ENCODE measurements at places on chromosomes 16 and 17.
A peak's percentile ranks its signal among the peaks of the same experiment; 100 is the strongest.

GRCh38 chr17:7204336-7204735 lies 15.3 kb downstream of the DLG4 start:
- no peak for DNase-seq

DNA sequence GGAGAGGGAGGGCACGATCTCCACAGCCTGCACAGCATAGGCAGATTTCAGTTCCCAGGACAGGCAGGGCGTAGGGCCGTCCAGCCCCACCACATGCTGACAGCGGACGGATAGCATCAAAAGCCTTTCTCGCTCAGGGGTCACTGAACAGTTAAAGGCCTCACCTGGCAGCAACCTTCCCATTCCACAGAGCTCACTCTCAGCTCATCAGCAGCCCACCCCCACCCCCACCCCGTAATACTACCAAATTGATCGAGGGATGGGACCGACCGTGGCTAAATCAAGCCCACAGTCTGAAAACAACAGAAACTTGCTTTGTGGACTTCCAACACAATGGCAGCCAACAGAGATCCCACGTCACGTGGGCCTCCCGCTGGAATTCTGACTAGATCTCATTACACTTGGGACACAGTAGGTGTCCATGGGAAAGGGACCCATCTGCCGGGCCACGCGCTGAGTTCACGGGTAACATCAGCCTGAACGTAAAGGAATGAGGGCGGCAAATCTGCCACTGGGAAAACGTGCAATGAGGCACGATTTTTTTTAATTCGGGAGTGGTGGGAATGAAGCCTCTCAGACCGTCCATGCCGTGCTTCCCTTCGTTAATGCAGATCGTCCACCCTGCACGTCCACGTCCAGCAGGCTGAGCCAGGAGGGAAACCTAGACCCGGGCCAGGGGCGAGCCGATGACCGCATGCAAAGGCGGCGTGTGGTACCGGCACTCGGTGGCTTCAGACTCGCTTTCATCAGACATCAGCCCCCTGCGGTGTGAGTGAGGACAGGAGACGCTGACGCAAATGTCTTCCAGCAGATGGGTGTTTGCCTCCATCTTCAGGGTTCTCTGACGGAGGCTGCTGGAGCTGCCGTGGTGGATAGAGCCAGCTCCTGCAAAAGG lies 92.1 kb downstream of the TBC1D16 start:
- no peak for DNase-seq

GRCh38 chr17:40371261-40371929 lies 6.9 kb upstream of the GJD3 start:
- DNase-seq: no peak

DNA sequence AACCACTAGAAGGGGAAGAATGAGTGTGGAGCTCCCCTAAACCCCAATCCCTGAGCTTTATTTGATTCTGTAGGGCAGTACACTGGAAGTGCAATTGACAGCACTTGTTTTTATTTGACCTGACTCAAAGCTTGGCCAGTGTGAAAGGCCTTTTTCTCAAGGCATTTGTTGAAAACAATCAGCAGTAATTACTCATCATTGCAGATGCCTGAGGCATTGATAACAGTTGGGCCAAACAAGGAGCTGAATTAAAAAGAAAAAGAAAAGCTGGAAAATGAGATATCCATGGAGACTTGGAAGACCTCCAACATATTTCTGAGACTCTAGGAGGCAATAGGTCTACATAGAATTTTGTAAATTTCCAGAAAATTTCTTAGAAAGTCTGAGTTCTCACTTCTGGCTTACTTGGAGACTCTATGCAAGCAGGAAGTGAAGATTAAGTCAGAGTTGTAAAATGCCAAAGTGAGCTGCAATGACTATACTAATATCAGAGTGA lies 200.8 kb upstream of the KCNJ16 start:
- DNase-seq: peak; percentile 69

- no peak for DNase-seq
These were observed 813.3 kb downstream of the KCNJ18 start for GRCh38 chr17:22505660-22506059.

DNA sequence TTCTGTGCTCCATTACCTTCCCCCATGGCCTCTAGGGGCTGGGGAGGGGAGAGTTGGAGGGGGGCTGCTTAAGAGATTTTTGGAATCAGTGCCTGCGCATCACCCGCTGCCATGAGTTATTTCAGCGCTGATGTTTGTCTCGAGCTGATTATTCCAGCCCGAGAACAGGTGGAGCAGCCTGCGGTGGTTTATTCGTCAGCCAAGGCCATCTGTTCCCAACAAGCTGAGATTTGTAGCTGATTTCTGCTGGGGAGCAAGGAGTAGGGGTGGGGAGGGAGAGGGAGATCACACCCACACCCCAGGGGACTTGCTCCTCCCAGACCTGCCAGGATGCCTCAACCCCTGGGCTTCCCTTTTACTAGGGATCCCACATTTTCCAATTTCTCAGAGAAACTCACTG lies 23.1 kb downstream of the PIPOX start:
- DNase-seq: no peak

DNA sequence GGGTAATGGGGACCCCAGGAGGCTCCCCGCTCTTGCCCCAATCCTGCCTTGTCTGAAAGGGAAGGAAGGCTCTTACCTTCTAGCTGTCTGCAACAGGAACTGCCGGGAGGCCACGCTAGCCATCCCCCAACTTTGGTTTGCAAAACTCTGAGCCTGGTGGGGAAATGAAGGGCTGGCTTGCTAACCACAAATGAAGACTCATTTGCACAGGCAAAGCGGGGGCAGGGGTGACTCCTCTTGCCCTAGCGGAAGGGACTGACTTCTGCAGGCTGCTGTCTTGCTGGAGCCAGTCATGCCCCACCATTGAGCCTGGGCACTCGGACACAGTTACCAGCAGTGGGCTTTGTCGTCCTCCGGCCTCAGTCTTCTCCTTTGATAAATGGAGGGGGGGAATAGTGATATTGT lies 52.6 kb downstream of the PLCG2 start:
- DNase-seq: no peak

- peak; percentile 76 for DNase-seq
These were observed 5.5 kb downstream of the TRAF7 start for GRCh38 chr16:2160915-2161551.

DNA sequence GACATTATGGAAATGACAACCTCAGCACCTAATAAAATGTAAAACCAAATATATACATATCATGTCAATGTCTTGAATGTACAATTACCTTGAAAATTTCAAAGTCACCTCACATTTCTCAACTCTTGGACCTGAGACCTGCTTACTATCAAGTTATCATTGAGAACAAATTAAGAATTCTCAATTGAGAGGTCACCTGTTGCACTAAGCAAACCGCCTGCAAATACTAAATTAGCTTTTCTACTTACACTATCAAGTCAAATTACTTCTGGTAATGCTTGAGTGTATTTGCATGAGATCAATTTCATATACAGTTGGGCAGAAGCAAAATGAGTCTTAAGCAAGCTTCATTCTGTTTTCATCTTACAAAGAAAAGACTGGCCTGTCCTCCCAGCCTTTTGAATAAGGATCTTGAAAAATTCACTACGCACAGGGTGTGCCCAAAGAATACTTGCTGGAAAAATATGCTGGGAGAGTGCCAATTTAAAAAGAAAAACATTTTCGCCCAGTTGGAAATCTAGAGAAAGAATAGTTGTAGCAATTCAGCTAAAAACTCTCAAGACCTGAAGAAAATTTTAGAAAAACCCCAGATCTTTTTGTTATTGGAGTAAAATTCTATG lies 35.7 kb downstream of the KANSL1 start:
- DNase-seq: peak; percentile 63

GRCh38 chr16:38941-39892 lies 14.2 kb downstream of the POLR3K start:
- DNase-seq: no peak

DNA sequence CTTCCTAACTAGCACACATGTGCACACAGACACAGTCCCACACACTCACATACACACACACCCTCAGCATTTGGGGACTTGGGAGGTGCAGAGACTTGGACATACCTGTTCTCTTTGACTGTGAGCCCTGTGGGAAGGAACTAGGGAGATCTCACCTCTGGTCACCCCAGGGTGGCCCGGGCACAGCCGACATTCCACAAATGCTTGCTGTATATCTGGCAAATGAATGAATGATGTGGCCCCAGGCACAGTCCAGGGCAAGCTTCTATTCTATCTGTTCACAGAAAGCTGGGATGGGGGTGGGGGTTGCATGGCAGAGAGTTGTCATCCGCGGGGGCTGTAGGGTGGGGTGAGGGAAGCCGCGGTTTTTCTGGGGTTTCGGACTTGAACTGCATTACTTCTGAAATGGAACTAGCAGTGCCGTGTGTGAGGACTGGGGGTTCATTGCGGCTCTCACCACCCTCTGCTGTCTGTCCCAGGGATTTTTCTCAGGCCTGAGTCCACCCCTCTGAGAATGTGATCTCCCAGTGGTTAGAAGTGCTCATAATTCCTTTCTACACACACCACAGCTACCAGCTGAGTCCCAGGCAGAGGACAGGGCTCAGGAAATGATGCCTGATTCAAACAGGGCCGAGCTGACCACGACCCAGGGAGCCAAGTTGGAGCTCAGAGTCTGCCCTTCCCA lies 3.3 kb upstream of the RIPOR1 start:
- no peak for DNase-seq

GRCh38 chr17:54834086-54834485 lies 66.6 kb upstream of the TOM1L1 start:
- DNase-seq: no peak

DNA sequence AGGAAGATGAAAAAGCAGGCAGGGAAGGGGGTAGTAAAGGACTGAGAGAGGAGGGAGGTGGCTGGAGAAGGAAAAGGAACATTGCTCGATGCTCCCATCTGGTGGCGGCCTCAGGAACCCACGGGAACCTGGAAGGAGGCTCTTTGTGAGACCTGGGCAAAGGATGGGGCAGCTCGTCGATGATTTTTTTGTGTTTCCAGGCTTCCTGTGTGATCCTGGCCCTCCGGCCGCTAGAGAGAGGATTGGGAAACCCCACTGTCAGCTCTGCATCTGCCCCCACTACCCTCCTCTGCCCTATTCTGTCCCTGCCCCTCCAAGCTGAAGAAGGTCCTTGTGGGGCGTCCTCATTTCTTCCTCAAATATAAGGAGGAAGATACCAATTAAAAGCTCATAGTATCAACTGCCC lies 6.6 kb downstream of the WFIKKN2 start:
- DNase-seq: peak; percentile 63

- no peak for DNase-seq
These were observed 631.9 kb upstream of the CA10 start for GRCh38 chr17:52790359-52790955.

GRCh38 chr17:45149037-45149668 lies 878 bp downstream of the HEXIM1 start:
- DNase-seq: peak; percentile 86

DNA sequence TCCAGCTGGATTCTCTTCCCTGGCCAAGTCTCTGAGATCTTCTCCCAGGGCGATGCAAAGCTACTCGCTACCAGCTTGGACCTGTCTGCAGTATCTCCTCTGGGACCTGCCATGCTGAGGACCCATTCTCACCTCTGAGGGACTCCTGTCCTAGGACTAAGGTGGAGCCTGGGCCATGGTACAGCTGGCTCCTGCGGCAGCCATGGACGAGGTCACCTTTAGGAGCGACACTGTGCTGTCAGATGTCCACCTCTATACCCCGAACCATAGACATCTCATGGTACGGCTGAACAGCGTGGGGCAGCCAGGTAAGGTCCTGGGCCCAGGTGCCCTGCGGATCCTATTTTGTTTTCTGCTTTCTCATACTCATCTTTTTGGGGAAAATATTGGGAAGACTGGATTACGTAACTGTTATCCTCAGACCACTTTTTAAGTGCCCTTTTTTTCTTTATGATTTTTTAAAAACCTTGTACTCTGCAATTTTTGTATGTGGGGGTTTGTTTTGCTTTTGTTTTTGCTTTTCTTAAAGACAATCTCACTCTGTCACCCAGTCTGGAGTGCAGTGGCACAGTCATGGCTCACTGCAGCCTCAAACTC lies 4.1 kb downstream of the METTL22 start:
- DNase-seq: no peak

- no peak for DNase-seq
These were observed 68.0 kb downstream of the KLHDC4 start for GRCh38 chr16:87697792-87698191.

- DNase-seq: no peak
These were observed 49.3 kb upstream of the JPH3 start for GRCh38 chr16:87552772-87553573.

GRCh38 chr17:6830383-6830986 lies 1.0 kb downstream of the TEKT1 start:
- no peak for DNase-seq

DNA sequence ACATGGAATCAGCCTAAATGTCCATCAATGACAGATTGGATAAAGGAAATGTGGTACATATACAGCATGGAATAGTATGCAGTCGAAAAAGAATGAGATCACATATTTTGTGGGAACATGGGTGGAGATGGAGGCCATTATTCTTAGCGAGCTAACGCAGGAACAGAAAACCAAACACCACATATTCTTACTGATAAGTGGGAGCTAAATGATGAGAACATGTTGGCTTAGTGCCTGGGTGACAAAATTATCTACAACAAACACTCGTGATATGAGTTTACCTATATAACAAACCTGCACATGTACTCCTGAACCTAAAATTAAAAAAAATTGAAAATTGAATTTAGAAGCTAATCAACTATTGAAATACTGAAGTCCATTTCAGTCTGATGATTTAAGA lies 6.1 kb downstream of the ANKS4B start:
- DNase-seq: no peak

GRCh38 chr17:8887301-8887700 lies 19.8 kb upstream of the PIK3R6 start:
- DNase-seq: no peak

DNA sequence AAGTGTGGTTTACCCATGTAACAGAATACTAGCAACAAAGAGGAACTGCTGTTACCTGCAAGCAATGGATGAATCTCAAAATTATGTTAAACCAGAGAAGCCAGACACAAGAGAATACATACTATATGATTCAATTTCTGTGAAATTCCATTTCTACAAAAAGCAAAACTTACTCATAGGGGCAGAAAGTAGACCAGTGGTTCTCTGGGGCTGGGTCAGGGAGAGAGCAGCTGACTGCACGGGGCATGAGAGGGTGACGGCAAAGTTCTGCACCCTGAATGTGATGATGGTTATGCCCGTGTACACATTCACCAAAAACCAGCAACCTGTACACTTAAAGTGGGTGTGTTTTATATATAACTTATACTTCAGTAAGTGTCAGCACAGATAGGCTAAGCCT lies 3.1 kb downstream of the ZNF843 start:
- no peak for DNase-seq
